Left renal pelvis (tissue), 4 donors: ENCODE measurements at places on chromosomes 1 and 21.
A peak's percentile ranks its signal among the peaks of the same experiment; 100 is the strongest.

GRCh38 chr1:206579747-206580437, 32.4 kb downstream of the EIF2D start:
- no peak for DNase-seq

GRCh38 chr1:234989019-234989418, 139.6 kb downstream of the TOMM20 start:
- no peak for DNase-seq

- DNase-seq: no peak
Observed at GRCh38 chr1:173342736-173343135, 134.4 kb upstream of the PRDX6 start.

GRCh38 chr1:40794974-40795715, 11.6 kb downstream of the KCNQ4 start:
- DNase-seq: no peak

DNA sequence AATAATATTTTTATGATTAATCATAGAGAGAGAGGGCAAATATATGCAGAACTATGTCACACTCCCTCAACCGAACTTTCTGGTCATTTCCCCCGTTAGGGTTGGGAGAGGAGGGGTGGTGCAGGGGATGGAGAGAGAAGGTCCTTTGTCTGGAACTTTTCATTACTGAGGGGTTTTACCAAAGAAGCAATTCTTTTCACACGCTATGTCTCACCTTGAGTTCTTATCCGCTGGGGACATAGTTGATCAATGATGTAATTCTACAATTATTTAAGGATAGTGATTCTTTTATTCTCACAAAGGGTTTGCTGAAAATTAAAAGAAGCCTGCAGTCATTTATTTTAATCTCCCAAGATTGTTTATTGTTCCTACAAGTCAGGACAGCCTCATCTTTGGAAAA, 98.3 kb upstream of the RUNX1 start:
- no peak for DNase-seq

- DNase-seq: peak; percentile 63
Observed at GRCh38 chr1:32972814-32973428, 8.3 kb upstream of the RNF19B start.

DNA sequence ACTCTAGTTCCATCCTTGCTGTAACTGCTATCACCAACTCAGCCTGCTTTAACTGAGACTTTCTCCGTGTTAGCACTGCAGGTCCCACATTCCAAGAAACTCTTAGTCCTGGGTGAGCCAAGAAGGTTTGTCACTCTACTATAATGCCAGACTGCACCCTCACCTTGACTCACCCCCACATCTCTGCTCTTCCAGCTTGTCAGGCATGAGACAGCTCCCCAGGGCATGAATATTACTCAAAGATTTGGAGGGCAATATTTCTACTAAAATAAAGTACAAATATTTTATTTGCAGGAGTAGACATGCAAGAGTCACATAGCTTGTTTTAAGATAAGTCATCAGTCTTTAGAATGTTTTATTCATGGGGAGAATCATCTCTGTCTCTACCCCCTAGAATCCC, 110.2 kb downstream of the MATN1 start:
- DNase-seq: no peak

GRCh38 chr1:211546543-211546942, 32.4 kb downstream of the SLC30A1 start:
- DNase-seq: no peak

DNA sequence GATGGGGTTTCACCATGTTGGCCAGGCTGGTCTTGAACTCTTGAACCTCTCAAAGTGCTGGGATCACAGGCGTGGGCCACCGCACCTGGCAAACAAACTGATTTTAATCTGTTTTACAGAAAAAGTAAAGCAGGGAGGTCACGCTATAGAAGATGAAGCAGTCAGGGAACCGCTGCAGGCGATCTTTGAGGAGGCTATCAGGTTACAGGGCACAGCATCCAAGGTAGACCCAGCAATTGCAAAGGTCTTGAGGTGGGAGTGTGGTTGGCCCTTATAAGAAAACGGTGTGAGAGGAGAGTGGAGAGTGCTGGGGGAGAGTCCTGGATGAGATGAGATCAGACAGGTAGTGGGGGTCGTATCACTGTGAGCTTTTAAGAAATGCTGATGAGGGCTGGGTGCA, 2.6 kb upstream of the TMCO4 start:
- DNase-seq: no peak

GRCh38 chr1:226778657-226779058, 39.6 kb upstream of the ITPKB start:
- no peak for DNase-seq

DNA sequence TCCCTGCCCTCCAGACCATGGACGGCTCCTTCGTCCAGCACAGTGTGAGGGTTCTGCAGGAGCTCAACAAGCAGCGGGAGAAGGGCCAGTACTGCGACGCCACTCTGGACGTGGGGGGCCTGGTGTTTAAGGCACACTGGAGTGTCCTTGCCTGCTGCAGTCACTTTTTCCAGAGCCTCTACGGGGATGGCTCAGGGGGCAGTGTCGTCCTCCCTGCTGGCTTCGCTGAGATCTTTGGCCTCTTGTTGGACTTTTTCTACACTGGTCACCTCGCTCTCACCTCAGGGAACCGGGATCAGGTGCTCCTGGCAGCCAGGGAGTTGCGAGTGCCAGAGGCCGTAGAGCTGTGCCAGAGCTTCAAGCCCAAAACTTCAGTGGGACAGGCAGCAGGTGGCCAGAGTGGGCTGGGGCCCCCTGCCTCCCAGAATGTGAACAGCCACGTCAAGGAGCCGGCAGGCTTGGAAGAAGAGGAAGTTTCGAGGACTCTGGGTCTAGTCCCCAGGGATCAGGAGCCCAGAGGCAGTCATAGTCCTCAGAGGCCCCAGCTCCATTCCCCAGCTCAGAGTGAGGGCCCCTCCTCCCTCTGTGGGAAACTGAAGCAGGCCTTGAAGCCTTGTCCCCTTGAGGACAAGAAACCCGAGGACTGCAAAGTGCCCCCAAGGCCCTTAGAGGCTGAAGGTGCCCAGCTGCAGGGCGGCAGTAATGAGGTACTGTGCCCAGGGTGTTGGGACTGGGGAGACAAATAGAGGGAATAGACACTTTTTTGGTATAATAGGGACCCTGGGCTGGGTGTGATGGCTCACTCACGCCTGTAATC, 1.0 kb downstream of the ZBTB48 start:
- DNase-seq: no peak

DNA sequence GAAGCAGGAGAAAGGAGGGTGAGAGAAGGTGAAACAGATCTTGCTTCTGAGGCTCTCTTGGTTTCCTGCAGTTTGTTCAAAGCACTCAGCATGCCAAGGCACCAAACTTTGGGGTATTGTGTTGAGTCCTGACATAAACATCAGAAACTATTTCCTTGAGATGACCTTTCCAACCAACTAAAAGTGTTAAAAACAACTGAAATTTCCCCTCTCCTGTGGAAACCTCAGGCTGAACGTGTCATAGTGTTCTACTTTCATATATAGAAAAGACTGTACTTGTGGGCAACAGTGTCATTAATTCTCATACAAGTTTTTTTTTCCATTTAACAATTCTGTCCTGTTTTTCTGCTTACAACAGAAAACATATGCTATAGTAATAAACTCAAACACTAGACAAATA, 6.3 kb upstream of the LYST start:
- no peak for DNase-seq

DNA sequence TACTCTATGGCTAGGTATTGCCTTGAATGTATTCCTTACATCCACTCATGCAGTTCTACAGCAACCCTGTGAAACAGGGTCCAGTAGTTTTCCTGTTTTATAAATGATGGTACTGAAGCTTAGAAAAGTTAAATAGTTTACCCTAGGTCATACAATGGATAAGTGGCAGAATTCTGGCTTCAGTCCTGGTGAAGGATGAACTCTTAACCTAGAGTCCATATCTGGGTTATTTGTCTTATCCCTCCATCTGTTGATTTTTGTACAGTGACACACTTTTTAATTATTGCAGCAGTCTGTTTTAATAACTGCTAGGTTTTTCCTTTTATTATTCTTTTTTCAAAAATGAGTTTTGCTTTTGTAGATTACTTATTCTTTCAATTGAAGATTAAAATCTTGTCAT, 263.9 kb downstream of the DNM3 start:
- DNase-seq: no peak

- no peak for DNase-seq
Observed at GRCh38 chr1:88697503-88697902, 13.4 kb downstream of the PKN2 start.

DNA sequence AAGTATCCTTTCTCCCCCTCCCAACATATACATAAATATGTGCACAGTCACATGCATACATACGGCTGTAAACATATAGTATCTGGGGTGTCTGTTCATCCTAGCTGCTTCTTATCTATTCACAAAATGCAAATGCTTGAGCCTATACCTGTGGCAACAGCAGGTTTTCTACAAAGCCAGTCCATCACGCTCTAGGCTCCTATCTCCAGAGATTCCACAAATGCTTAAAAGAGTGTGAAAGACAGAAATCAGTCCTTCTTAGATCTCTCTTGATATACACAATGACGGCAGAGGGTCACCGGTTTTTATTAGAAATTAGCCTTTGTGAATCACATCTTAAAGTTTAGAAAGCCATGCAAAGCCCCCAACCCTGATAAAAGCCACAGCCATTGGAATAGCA, 139.4 kb downstream of the TPR start:
- DNase-seq: no peak

GRCh38 chr1:113657126-113657525, 102.2 kb downstream of the PHTF1 start:
- DNase-seq: no peak

GRCh38 chr1:41650028-41650880, 165.8 kb upstream of the EDN2 start:
- no peak for DNase-seq

DNA sequence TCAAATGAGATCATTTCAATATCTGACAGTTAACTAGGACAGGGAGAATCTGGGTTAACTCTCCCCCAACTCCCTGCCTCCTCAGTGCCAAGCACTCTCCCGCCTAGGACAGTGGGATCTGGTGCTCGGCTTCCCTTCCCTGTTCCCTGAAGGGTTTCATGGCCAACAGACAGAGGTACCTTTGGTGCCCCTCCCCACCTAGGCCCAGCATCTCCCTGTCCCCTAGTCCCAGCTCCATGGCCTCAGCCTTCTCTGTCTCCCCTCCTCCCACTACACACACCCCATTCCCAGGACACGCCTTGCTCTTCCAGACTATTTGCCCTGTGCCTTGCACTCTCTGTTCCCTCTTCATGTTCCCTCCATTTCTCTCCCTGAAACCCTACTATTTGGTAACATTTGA, 77.1 kb downstream of the CD247 start:
- DNase-seq: no peak

GRCh38 chr1:148385371-148386030, 97.6 kb downstream of the PPIAL4G start:
- DNase-seq: no peak

- no peak for DNase-seq
Observed at GRCh38 chr21:32946654-32947053, 79.1 kb upstream of the OLIG2 start.

DNA sequence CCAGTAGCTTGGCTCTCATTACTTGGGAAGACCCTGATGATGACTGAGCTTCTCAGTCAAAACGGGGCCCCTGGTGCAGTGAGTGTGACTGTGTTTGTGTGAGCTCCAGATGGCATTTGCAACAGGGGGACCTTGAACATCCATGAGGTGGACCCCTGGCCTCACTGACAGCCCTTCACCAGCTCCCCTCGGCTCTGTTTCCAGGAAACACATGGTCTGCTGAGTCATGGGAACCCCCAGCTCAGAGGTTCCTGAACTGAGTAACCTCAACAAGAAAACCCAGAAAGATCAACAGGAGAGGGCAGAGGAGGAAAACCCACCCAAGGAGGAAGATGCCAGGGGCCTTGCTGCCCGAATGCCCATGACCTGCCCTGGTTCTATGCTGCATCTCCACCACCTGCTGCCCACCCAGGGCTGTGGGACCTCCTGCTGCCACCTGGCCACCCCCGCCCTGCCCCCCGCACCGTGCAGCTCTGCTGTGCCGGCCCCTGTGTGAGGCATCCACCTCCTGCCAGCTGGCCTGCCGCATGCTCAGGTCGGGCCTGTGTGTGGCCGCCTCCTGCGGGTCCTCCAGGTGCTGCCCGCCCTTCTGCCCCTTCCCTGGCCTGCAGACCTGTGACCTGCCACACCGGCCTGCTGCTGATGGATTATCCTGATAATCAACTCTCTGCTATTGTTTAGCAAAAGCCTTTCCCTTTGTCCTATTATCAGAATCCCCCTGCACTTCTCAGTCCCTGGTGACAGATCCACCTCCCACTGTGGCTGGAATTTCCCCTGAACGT, 4.2 kb upstream of the KRTAP12-1 start:
- DNase-seq: no peak

GRCh38 chr1:16167331-16168143, 11.7 kb upstream of the EPHA2 start:
- no peak for DNase-seq

DNA sequence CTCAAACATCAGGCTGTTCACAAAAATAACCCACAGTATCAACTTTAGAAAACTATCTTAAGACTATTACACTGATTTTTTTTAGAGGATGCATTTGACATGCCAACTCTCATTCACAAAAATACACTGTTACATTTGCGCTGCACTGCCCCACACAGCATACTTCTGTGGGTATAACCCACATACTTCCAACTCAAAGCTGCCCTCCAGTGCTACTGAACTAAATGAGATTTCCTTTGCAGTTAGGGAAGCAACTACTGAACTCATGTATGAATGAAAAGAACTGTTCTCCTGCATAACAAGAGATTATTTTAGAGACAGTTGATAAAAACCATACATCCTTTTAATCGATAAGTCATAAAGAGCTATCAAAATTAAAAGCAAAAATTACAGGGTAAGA, 25.8 kb upstream of the GADD45A start:
- DNase-seq: no peak

- no peak for DNase-seq
Observed at GRCh38 chr21:32306021-32306780, 7.5 kb downstream of the MRAP start.

- no peak for DNase-seq
Observed at GRCh38 chr1:93262645-93263044, 82.1 kb downstream of the CCDC18 start.
